ENCODE measurements at places on chromosomes 5 and 9.

- DNase-seq: no peak
Measured at GRCh38 chr9:124813501-124814163, 36.7 kb downstream of the OLFML2A start.

DNA sequence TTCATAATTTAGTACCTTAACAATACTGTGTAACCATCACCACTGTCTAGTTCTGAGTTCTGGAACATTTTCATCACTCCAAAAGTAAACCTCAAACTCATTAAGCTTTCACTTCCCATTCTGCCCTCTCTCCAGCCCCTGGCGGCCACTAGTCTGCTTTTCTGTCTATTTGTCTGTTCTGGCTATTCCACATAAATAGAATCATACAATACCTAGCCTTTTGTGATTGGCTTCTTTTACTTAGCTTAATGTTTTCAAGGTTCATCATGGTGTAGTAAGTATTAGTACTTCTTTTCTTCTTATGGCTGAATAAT lies 138.7 kb downstream of the RAPGEF6 start:
- DNase-seq: no peak

DNA sequence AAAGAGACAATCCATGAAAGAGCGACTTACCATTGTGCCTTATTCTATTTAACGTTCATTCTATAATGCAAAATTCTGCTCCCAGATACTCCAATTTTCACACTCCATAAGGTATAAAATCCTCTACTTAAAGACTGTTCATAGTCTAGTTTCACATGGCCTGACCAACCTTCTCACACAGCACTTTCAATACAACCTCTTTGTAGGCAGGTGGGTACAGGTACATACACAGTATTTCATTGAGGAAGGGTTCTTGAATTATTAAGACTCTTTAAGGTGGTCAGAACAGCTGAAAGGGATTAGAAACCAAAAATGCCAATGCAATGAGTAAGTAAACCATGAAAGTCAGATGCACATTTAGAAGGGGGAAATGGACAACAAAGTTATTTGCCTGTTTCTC lies 352.0 kb downstream of the PARP8 start:
- DNase-seq: no peak

- DNase-seq: no peak
Measured at GRCh38 chr9:95008151-95008771, 281.8 kb downstream of the AOPEP start.

DNA sequence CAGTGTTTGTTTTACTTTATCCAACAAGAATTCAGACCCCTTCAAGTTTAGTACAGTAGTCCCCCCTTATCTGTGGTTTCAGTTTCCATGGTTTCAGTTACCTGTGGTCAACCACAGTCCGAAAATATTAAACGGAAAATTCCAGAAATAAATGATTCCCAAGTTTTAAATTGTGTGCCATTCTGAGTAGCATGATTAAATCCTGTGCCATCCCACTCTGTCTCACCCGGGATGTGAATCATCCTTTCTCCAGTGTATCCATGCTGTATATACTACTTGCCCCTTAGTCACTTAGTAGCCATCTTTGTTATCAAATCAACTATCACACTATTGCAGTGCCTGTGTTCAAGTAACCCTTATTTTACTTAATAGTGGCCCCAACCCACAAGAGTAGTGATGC lies 153.8 kb upstream of the RASA1 start:
- no peak for DNase-seq

- DNase-seq: no peak
Measured at GRCh38 chr5:53987101-53987500, 323.3 kb downstream of the ARL15 start.

GRCh38 chr5:145948921-145949320 lies 12.5 kb downstream of the SH3RF2 start:
- no peak for DNase-seq
